ENCODE measurements at places on chromosomes 12 and 14. TPM values are rescaled to one million over a fixed set of nuclear protein-coding genes. Genes with fewer than 3 reads are reported as not detected.

TAS2R42 gene
- total RNA-seq, result not detected

MYH6 gene
- total RNA-seq, result 0.13 TPM

RD3L gene
- not detected for total RNA-seq

TSPAN19 gene
- not detected for total RNA-seq

ALDH1L2 gene
- 2.4 TPM for total RNA-seq

SLC25A21 gene
- 1.2 TPM for total RNA-seq

WIF1 gene
- not detected for total RNA-seq

EXOC3L4 gene
- total RNA-seq, result 1.7 TPM

PTGER2 gene
- total RNA-seq, result 3.3 TPM

SLC5A8 gene
- total RNA-seq, result not detected

FITM1 gene
- total RNA-seq, result not detected

CBLN3 gene
- 1.1 TPM for total RNA-seq

PAPLN gene
- total RNA-seq, result 5.6 TPM

SLC16A7 gene
- 0.12 TPM for total RNA-seq

ATN1 gene
- total RNA-seq, result 72.0 TPM

CD163L1 gene
- total RNA-seq, result 0.44 TPM
